Osteocyte (in vitro differentiated cells): ENCODE measurements at places on chromosomes 6 and 20. TPM values are rescaled to one million over a fixed set of nuclear protein-coding genes. Genes with fewer than 3 reads are reported as not detected.

Gene AAR2
- total RNA-seq = 32.8 and 36.1 TPM in 2 replicates

Gene BTNL2
- total RNA-seq = not detected in 2 replicates

Gene C20orf204
- 1.3 and 1.4 TPM in 2 replicates for total RNA-seq

Gene ENPP4
- 0.18 and 0.27 TPM in 2 replicates for total RNA-seq

Gene DCDC2
- total RNA-seq = 0.94 and 1.0 TPM in 2 replicates

Gene TFEB
- total RNA-seq = 8.9 and 11.1 TPM in 2 replicates

Gene CRISP2
- total RNA-seq = not detected in 2 replicates

DNA sequence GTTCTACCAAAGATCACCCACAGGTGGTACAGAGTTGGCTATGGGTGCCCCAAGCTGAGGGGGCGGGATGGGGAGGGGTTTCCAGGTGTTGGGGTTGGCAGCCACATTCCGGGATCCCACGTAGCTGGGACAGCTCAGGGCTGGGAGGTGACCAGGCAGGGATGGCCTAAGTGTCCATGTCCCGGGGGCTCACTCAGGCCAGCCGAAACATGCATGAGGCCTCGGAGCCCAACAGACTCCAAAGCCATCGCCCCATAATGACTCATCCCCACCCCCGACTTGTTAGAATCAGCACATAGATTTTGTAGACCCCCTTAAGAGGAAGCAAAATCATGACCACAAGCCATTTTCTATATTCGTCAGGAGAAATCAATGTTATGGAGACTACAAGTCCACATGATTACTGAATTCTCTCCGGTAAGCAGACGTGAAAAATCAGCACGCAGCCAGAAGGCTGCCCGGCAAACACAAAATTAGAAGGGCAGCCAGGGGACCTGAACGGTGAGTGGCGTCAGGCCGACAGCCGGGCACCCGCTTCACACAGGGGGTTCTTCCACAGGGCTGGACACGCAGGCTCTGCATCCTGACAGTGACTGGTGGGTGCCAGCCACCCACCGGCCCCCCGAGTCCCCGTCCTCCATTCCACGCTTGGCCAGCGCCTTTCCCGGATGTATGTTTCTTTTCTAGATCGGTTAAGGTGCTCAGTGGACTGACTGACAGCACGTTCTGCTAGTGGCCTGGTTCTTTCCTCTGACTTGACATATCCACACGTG lies 81.2 kb downstream of the RAMACL start:
- no peak for DNase-seq

- DNase-seq = no peak
Observed at GRCh38 chr6:130944486-130944885, 117.3 kb downstream of the SMLR1 start.

GRCh38 chr6:159908979-159909378 lies 18.2 kb downstream of the MAS1 start:
- DNase-seq = no peak

GRCh38 chr20:48017992-48018391 lies 232.7 kb upstream of the SULF2 start:
- DNase-seq = peak; percentile 65

- no peak for DNase-seq
Observed at GRCh38 chr6:141541581-141542324, 591.0 kb upstream of the GJE1 start.

GRCh38 chr6:5731435-5731834 lies 275.3 kb downstream of the NRN1 start:
- DNase-seq = no peak

- no peak for DNase-seq
Observed at GRCh38 chr6:38443352-38444144, 196.2 kb downstream of the BTBD9 start.

DNA sequence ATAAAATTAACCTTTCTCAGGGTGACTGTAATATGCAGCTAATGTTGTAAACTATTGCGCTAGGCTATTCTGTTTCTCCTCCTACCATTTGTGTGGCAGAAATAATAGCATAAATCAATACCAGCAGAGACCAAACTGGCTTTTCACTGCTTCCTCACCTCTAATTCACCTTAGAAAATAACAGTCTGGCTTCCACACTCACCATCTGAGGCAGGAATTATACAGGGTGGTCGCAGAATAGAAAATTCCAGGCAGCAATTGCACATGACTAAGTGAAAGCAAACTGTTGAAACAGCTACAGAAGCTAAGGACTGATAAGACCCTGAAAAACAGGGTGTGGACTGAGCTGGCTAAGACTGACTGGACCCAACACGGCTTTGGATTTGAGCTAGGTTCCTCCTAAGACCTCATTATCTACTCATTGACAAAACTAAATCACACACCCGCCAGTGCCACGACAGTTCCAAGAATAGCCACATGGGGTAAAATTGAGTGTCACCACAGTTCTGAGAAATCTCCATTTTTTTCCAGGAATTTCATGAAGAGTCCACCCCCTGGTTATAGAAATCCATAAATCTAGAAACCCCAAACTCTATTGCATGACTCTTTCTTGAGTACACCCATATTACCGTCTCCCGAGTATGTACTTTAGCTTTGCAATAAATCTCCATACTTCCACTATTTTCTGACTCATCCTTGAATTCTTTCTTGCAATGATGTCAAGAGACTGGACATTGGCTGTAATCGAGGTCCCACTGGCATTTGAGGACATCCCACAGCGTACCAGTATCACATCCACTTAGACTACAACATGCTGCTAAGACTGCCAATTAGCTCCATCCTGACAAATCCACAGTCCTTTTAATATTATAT lies 60.9 kb upstream of the KCNQ5 start:
- DNase-seq = no peak

DNA sequence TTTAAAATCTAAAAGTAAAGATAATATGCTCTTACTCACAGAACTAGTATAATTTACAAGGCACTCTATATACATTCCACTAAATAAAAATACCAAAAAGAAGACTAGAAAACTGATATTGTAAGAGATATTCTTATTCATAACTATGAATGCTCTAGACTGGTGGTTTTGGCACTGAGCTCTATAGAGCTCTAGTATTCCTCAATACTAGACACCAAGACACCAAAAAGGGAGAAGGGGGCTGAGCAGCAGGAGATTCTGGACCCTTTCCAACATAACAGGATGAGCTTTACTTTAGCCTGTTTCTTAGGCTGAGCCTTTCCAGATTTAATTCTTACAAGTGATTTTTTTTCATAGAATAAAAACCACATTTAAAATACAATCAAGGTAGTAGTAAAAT lies 173.6 kb downstream of the COL21A1 start:
- no peak for DNase-seq

DNA sequence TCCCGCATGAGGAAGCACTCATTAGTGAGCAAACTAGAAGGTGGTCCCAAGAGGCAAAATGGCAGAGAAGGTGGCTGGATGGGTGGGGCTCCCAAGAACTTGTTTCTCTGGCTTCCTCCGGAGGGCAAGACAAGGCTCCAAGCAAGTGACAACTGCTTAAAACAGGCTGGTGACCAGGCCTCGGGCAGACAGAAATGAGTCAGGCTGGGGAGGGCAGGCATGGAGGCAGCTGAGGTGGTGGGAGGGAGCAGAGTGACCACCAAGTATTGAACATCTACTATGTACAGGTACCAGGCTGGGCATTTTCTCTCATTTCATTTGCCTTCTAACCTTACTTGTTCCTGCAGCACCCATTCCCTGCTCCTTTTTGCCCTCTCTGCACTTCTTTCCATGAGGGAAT lies 33.4 kb downstream of the TNXB start:
- no peak for DNase-seq

- no peak for DNase-seq
Observed at GRCh38 chr6:21754891-21755290, 161.3 kb downstream of the SOX4 start.

- no peak for DNase-seq
Observed at GRCh38 chr6:105593056-105593690, 190.3 kb upstream of the PREP start.

DNA sequence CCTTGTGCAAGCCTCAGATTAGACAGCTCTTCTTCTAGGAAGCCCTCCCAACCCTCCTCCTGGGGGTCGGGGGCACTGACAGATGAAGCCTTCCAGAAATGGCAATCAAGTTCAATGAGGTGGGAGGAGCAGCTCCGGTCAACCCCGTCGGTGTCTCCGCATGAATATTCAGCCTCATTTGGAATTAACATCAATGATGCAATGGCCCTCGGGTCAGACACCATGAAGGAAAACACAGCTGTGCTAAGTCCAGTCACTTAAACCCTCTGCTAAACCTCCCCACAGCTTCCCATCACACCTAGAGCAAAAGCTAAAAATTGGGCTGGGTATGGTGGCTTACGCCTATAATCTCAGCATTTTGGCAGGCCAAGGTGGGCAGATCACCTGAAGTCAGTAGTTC lies 36.5 kb downstream of the ZNF217 start:
- DNase-seq = no peak

DNA sequence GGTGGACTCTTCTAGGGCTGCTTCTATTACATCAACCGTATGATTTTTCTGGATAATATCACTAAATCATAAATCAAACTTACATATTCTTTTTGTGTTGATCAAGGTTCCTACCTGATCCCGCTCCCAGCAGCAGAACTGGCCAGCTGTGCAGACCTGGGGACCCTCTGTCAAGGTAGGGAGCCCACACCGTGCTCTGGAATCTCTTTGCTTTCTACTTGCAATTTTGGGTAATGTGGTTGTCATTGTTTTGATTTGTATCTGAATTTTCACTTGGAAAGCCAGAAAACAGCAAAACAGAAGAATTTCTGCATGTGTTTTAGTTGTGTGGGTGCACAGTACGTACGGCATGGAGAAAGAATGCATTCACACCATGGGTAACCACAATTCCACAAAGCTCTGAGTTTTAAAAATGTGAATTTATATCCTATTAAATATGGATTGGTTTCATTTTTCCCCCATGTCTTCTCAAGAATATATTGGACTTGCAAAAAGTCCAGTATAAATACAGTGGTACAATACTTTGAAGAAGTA lies 80.1 kb downstream of the ADGRG6 start:
- DNase-seq = no peak

GRCh38 chr20:41380551-41381193 lies 14.1 kb upstream of the EMILIN3 start:
- no peak for DNase-seq

- DNase-seq = no peak
Observed at GRCh38 chr20:63939061-63939935, 16.9 kb downstream of the UCKL1 start.

DNA sequence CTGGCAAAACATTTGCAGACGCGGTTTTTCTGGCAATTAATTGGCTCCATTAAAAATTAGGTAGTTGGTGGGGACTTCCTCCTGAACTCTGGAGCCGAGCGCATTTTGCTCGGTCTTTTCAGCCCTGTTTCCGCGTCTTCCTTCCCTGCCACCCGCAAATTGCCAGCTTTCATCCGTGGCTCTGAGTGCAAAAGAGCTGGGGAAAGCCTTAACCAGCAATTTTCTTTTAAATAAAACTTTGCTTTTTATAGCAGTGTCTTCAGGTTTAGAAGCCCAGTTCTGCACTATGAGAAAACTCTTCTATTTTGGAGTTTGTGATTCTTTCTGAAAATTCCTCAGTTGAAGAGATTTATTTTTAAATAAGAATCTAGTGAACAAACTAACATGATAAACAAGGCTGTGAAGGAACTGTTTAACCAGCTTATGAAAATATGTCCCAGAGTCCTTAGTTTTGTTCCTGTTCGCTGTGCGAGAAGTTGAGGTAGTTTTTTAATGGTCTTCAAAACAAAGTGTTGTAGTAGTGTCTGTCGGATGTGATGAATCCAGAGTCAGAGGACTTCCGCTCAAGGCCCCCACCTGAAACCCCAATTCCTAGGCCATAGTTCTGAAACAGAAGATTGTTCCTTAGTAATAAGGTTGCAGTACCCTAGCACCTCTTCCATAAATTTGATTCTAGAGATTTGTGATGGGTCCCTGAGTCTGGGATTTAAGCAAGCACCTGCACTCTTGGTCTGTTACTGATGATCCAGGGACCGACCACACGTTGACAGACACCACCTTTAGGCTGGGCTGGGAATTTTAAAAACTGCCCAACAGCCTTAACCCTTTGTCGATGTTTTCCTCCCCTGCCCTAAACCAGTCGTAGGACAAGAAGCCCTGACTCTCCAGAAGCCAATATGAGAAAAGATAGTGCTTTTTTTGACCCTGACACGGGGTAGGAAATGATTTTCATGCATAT lies 950 bp downstream of the KCTD20 start:
- DNase-seq = no peak

DNA sequence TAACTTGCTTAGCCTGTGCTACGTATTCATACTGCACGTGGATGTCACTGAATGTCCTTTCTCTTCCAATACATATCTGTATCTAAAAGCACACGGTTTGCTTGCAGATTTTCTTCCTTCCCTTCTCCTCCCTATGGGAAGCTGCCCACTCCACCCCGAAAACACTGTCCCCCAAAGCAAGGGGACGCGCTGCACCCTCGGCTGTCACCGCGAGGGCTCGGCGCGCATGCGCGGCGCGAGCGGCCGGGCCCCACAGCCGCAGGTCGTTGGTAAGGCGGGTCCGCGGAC lies 659 bp downstream of the TMX4 start:
- peak; percentile 89 for DNase-seq
